BJ (cell line): ENCODE measurements at places on chromosomes 16 and 17.

GRCh38 chr16:52051414-52052172, 495.4 kb downstream of the TOX3 start:
- DNase-seq: no peak

DNA sequence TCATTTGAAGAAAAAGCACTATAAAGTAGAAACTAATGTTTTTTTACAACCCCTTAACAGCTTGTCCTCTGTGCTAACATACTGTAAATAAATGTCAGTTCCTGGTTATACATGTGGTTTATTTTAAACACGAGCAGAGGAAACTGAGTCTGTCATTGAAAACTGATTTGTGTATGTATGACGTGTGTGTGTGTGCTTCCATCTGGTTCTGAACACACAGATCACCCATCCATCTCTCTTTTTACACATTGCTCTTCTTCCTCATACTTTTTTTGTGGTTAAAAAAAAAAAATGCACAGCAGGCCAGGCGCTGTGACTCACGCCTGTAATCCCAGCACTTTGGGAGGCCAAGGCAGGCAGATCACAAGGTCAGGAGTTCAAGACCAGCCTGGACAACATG, 49.5 kb downstream of the ZNF423 start:
- DNase-seq: no peak

DNA sequence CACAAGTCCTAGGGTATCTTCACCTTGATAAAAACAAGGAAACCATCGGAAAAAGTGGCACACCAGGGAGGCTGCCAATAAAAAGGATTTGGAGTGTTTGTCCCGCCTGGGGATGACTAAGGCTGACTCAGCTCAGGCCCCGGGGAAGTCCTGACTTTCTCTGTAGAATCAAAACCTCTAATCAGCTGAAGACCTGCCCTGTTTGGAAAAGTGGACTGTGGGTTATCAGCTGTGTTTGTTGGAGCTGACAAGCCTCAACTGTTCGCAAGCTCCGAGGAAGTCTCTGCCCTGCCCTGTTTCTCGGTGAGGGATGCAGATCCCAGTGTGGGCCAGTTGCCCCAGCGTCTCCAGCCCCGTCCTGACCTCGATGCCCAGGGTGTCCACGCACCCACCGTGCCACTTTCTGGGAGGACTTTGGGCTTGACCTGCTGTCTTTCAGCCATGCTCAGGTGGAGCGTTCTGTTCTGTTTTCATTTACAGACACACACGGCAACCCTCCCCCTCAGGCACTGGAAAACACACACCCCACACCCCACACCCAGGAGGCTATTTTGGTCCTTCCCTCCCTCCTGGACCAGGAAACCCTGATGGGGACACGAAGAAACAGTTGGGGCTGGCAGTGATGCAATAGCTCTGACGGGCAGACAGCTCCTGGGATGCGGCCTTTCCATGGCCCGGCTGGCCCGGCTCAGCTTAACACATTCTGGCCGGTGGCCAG, 27.6 kb upstream of the PITPNA start:
- DNase-seq: peak; percentile 50

DNA sequence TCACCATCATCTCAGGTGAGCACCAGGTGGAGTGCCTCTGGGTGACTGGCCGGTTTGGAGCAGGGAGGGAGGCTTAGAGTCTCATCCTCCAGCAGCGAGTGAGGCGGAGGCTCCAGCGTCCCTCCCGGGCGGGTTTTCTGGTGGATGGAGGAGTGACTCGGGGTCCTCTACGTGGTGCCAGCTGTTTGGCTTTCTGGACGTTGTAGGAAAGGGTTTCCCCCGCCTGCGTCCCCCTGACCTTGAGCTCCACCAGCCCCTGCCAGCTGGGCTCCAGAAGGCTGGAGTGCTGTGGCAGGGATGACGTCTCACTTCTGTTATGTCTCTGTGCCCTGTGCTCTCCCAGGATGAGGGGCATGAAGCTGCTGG, 522 bp downstream of the DNASE1 start:
- DNase-seq: no peak

GRCh38 chr17:64460955-64461354, 12.0 kb downstream of the MILR1 start:
- no peak for DNase-seq

- DNase-seq: no peak
These were observed 8.7 kb upstream of the ADGRG1 start for GRCh38 chr16:57619606-57620334.

GRCh38 chr17:67931227-67931626, 65.0 kb downstream of the C17orf58 start:
- no peak for DNase-seq

- no peak for DNase-seq
These were observed 15.2 kb downstream of the SOCS3 start for GRCh38 chr17:78344666-78345065.

DNA sequence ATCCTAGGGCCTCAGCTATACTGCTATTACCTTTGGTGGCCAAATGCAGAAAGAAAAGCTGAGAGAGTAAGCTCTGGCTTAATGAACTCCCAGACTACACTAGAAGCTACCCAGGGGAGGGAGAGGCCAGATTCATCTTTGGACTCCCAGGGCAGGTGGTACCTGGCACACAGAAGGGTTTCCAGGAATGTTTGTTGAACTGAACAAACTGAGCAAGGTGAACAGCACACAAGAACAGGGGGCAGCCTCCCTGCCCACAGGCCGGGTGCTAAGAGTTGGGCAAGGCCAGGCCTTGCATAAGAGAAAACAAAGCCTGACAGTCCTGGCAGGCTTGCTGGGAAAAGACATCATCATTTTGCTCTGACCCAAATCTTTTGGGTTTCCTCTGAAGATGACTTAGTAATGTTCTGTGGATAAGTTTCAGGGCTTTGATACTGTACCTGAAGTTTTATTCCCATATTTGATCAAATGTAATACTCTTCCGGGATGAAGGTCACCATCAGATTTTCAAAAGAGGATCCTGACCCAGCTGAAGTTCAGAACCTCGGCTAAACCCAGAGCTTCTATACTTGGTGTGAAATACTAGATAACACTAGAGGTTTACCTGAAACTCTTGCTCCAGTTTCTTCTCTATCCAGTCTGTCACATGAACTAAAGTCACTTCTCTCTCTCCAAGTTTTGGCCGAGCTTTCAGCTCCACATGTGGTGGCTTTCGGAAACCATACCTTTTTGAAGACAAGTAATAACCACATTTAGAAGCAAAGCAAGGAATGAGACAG, 20.5 kb upstream of the ERN1 start:
- DNase-seq: no peak

- DNase-seq: peak; percentile 91
These were observed 25.6 kb downstream of the ITGB3 start for GRCh38 chr17:47279062-47279801.

DNA sequence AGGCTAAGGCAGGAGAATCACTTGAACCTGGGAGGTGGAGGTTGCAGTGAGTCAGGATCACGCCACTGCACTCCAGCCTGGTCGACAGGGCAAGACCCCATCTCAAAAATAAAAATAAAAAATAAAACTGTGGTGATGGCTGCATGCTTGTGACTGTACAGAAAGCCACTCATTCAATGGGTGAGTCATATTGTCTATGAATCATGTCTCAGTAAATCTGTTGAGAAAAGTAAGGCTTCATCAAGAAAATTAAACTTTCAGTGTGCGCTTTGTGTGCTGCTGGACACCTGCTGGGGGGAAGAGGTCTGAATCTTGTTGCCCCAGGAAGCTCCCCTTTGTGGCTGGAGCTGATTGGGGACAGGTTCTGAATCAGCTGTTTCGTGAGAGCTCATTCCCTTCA, 11.3 kb downstream of the NUBP1 start:
- no peak for DNase-seq

GRCh38 chr17:9987779-9988585, 82.9 kb upstream of the RCVRN start:
- no peak for DNase-seq

DNA sequence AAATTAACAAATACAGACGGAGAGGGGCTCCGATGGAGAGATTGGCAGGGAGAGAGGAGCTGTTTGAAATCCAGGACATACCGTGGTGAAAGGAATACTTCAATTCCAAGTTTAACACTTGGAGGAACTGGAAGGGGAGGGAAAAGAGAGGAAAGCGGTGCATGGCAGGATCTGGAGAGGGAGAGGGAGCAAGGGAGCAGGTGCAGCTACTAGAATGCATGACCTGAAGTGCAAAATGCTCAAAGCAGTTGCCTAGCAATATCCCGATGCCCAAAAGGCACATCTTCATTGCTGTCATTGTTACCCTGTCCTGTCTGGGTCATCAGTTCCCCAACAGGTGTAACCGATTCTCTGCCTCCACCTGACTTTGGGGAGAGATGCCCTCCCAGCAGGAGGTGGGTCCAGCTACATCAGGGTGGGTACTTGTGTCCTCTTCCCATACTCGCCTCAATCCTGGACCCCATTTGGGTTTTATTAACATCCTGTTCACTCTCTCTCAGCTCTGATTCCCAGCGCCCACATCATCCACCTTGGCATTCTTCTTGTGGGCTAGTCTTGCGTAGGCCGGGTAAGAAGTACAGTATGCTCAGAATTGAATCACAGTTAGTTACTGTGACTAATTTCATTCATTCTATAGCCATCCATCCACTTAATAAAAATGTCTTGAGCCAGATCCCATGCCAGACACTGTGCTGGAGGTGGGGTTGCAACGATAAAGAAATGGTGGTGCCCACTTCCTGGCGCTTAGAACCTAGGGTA, 37.4 kb upstream of the EMP2 start:
- DNase-seq: no peak

- DNase-seq: no peak
These were observed 504 bp downstream of the MAZ start for GRCh38 chr16:29806641-29807425.

- no peak for DNase-seq
These were observed 193.6 kb downstream of the CPPED1 start for GRCh38 chr16:12609937-12610699.

- no peak for DNase-seq
These were observed 17.0 kb upstream of the THAP11 start for GRCh38 chr16:67825119-67825518.

DNA sequence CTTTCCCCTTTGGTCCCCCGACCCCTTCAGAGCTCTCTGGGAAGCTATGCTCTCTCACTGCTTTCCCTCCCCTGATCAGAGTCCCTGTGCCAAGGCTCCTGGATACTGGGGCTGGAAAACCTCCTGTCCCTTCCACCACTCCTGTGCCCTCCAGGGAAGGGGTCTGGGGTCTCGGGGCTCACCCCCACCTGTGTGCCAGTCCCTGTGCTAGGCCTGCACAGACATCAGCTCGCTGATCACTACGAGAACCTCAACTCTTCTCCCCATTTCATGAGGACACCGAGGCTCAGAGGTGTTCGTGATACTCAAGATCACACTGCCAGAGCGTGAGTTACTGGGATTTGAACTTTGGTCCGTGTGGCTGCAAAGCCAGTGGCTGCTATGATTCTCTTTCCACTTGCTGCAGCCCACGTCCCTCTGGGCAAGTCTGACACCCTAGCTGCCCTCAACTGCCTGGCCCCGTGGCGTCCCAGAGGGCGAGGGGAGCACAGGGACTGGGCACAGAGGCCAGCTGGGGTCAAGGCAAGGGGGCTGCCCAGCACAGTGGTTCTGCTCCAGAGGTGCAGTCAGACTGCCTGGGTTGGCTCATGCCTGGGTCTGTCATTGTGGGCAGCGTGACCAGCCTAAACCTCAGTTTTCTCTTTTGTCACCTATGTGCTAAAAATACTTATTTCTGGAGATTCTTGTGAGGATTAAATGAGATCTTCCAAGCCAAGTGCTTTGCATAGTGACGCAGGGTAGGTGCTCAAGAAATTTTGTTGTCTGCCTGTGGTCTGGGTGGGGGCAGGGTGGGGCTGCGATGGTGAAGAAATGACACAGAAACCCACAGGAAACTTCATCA, 43.8 kb upstream of the TOB1 start:
- DNase-seq: no peak

DNA sequence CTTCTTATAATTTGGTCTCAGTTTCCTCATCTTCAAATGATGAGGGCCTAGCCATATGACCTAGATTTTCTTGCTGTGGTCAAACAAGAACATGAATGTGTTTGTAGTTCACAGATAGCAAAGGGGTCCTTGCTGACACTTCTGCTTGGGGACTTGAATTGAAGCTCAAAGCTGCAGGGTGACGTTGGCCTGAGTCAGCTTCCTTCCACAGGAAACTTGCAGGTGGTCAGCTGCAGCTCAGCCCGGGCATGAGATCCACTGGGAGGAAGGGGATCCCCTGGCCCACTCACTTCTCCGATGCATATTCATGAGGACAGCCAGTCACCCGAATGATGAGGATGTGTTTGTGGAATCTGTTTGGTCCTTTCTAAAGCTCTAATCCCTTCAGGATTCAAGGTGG, 42.6 kb upstream of the AXIN2 start:
- no peak for DNase-seq

- peak; percentile 43 for DNase-seq
These were observed 5.2 kb downstream of the PECAM1 start for GRCh38 chr17:64385187-64386083.
